ENCODE measurements at places on chromosomes 1 and 21.

- DNase-seq = no peak
Observed at GRCh38 chr1:67146101-67146500, 11.3 kb upstream of the C1orf141 start.

DNA sequence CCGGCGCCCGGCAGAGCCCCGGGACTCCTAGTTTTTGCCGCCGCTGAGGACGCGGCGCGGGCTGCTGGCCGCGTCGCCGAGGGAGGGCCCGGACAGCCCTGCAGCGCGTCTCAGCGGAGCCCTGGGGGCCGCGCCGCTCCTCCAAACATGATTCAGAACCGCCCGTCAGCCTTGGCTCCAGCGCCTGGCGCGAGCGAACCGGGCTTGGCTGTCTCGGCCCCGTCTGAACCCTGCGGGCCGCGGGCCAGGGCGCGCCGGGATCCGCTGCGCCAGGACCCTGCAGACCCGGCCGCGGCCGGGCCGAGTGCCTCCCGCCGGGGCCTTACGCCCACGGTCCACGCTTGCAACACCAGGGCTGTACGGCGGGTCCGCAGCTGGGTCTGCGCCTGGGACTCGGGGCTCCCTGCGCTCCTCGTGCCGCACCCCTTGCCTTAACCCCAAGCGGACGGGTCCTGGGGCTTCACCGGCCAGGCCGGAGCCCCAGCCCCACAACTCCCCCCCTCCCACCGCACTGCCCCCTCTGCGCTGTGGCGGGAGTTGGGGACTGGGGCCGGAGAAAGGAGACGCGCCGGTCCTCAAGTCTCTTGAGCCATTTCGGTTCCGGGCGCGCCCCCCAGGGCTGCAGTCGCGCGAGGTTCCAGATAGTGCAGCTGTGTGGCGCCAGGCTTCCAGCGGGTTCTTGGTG is 48.4 kb upstream of the CD34 start:
- DNase-seq = no peak

GRCh38 chr1:23727362-23727811 is 15.9 kb upstream of the ELOA start:
- DNase-seq = no peak

DNA sequence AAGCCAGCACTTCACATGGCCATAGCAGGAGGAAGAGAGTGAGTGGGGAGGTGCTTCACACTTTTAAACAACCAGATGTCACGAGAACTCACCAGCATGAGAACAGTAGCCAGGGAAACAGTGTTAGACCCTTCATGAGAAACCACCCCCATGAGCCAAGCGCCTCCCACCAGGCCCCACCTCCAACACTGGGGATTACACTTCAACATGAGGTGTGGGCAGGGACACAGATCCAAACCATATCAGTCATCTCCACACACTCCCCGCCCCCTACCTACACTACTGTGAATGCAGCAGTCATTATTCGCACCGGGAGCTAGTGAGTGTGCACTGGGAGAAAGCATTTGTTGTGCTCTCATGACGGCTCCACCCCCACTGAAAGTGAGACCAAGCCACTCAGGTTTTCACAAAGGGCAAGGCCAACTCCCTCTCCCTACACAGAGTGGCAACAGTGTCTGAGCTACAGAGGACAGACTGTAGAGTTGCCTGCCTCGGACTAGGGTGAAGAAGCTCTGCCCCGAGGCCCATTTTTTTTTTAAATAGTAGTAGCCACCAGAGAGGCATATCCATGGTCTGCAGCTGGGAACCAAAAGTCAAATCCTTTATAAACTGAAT is 125.6 kb downstream of the BARHL2 start:
- no peak for DNase-seq

- no peak for DNase-seq
Observed at GRCh38 chr1:159821171-159821867, 5.4 kb upstream of the SLAMF8 start.
